Islet precursor cell (in vitro differentiated cells): ENCODE measurements at places on chromosomes 11 and 22.

DNA sequence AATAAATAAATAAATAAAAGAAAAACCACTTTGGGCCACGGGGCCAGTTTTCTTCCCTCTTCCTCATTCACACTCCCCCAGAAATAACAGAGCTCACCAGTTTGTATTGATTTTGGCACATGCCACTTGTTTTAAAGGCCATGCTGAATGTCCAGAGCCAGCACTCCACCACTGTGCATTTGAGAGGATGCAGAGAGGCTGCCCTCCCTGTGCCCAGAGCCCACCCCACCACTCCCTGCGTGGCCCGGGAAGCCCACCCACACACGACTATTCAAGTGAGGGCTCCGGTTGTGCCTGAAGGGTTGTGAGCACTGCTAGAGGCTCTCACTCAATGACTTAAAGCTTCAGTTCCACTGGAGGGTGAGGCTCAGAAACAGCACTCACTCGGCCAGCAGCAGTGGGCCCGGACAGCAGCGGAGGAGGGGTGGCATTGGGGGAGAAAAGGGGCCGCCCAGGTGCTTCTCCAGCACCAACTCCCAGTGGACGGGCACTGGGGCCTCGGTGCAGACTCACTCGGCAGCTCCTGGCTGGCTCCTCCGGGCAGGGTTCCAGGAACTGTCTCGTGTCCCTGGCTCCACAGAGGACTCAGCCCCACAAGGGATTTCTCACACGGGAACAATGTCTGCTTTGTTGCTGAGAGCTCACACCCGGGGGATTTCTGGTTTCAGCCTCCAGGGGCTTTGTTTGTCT lies 112.7 kb downstream of the SHANK2 start:
- DNase-seq, result no peak

GRCh38 chr11:77747381-77747969 lies 73.0 kb downstream of the RSF1 start:
- DNase-seq, result no peak

DNA sequence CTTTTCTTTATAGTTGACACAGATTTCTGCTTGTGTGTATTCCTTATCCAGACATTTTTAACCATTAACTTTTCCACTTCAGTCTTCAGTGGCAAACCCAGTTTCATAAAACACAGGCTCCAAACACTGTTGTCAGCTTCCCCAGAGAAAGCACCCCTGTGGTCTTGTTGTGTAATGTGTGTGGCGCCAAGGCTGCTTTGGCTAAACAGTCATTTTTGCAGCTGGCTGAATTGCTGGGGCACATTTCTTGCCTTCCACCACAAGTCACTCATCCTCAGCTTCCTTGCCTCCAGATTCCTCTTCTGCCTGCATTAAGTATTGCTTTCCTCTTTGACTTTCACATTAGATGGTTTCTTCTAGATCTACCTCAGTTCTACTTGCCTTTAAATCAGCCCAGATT lies 40.5 kb downstream of the ARHGAP1 start:
- DNase-seq, result no peak

DNA sequence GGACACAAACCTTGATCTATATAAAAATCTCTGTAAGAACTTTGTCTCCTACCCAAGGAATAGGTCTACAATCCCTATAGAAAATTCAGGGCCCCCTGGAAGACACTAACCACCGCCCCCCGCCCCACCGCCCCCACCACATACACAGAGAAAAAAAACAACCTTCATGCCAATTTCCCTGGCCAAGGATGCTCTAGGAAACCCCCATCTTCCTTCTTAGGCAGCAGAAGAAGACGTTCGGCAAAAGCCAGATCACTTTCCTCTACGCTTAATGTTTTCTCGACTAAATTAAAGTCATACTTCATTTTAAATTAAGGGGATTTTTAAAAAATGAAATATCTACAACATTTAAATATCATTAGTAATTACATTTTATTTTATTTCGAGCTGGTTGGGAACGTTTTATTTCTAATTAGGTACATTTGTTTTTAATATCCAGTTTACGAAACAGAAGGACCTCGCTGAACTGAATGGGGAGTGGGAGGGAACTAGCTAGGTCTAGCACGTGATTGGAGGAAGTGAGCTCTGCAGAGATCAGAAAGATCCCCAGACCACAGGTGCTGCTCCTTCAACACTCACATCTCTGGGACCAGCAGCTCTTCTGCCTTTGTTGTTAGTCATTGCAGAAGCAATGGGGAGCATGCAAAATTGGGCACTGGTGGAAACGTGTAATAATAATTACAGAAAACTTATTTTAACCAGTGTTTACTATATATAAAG lies 472.3 kb downstream of the MN1 start:
- DNase-seq, result peak; percentile 49

DNA sequence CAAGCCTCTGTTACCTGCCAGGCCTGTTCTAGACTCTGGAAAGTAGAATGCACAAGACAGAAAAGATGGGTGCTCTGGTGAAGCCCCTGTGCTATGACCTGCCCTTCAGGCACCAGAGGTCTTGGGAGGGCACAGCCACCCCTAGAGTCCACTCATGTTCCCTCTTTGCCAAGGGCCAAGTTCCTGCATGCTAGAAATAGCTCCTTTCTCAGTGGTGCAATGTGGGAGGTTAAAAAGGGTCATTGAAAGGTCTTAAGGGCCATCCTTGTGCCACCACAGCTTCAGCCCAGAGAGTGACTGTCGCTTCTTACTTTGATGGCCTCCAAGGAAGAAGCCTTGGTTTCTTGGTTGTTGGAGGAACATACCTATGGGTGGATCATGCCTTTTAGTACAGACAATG lies 84.6 kb upstream of the PARVA start:
- DNase-seq, result no peak

DNA sequence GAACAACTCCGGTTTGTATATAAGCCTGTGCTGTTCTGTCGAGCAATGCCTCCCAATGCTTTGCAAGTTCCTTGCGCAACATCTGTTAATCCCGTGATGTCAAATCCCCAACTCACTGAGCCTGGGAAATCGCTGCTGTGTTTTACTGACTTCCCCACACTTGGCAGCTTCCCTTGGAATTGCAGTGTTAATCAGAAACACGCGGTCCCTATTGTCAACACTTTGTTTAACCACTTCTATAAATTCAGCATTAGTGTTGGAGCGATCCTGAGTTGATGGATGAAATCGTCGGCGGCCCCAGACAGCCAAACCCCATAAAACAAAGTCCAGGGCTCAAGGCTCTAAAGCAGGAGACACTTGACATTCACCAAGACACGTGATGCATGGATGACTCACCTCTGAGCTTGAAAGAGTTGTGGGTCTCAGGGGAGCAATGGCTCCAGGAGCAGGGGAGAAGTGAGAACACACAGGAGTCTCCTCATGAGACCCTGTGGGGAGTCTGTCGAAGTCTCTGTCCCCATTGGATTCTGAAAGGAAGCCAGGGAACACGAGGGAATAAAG lies 555.3 kb downstream of the MIAT start:
- peak; percentile 88 for DNase-seq

DNA sequence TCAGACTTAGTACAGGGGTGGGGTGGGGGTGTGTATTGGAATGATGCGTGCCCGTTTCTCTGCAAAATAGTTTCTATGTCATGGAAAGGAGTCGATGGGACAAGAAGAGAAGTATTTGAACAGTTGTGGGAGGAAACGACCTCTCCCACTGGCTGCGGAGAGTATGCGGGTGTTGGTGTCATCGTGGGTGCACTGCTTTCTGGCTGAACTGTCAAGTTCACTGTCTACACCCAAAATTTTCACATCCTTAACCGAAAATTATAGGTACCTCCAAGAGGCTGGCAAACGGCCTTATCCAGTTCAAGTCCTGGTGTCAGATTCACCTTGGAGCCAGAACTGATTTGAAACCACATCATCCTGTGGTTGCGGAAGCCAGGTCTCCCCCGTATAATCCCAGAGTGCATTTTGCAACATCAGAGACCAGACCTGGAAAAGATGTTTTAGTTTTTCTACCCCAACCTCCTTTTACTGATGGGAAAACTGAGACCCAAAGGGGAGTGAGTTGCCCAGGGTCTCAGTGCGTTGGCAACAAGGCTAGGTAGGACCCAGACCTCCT lies 497 bp upstream of the SSRP1 start:
- no peak for DNase-seq

DNA sequence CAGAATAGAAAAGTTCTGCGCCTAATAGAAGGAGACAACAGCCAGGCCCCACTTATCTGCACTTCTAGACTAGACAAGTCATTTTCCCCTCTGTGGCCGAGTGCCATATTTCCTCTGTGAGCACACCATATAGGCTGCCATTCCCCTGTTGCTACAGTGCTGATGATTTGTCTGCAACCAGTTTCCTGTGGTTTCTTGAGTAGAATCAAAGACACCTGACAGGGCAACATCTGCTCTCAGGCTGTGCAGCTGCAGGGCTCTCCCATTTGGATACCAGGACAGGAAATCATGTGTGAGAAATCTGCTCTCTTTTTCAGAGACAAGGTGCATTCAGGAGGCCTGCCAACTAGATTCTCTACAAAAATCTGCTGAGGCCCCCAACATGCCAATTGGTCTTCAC lies 879.3 kb downstream of the DLG2 start:
- peak; percentile 48 for DNase-seq

- DNase-seq, result peak; percentile 46
These were observed 816.2 kb upstream of the LUZP2 start for GRCh38 chr11:23680488-23681230.

DNA sequence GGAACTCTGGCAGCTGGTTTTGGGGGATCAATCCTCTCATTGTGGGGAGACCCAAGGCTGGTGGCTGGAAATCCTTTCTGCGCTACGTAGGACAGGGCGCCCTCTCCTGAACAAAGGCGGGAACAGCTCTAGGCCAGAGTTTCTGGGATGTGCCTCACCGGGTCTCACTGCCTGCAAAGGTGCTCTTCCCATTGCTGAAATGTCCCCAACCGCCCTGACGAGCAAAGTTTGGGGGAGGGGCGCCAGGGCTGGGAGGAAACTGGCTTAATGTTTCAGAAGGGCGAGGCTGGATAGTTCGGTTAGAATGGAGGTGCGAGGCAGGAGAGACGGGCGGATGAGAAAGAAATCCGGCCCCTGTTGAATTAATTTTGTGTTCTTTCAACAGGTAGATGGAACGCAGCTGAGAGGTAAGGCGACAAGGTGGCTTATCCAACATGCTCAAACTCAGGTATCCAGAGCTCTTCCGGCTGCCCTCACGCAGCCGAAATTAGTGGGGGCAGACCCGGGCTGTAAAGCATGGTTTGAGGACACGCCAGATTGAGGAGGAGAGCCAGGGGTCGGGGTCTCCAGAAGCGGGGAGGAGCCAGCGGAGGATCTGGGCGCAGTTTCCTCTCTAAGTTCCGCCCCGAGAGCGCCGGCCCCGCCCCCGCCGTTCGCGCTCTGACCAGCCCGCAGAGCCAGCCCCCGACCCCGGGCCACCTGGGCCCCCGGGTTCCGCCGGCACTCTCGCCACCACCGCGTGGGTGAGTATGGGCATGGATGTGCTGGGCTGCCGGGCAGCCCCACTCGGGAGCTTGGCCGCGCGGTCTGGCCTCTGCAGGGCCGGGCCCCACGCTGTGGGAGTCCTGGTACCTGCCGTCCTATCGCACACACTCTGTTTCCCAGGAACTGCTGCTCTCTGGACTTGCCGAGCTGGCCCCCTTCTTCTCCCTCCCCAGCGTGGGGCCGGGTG lies at the start of gene PGAP2:
PGAP2 (plus strand) TSS at position 652 of the 952 bp plus-strand sequence. CDS start 2,700 bp downstream, outside the sequence.
- peak; percentile 90 for DNase-seq

GRCh38 chr11:10900681-10901415 lies 43.0 kb upstream of the ZBED5 start:
- no peak for DNase-seq

- no peak for DNase-seq
These were observed 16.4 kb upstream of the OR5AL1 start for GRCh38 chr11:56396047-56396446.

DNA sequence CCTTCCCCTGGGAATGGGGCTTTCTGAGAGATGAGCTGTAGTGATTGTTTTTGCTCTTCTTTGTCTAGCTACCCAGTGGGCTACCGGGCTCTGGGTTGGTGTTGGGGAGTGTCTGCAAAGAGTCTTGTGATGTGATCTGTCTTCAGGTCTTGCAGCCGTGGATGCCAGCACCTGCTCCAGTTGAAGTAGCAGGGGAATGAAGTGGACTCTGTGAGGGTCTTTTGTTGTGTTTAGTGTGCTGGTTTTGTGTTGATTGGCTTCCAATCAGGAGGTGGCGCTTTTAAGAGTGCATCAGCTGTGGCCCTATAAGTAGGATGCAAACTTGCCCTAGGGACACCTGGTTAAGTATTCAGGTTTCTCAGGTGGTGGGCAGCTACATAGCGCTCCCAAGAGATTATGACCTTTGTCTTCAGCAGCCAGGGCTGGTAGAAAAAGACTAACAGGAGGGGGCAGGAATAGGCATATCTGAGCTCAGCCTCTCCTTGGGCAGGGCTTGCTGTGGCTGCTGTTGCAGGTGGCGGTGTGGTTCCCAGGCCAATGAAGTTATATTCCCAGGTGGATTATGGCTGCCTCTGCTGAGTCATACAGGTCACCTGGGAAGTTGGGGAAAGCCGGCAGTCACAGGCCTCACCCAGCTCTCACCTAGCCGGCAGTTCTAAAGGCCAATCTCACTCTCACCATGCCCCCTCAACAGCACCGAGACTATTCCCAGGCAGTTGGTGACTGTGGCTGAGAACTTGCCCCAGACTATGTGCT lies 315.7 kb upstream of the C11orf87 start:
- no peak for DNase-seq

GRCh38 chr11:8672346-8672745 lies 10.1 kb downstream of the TRIM66 start:
- DNase-seq, result no peak

DNA sequence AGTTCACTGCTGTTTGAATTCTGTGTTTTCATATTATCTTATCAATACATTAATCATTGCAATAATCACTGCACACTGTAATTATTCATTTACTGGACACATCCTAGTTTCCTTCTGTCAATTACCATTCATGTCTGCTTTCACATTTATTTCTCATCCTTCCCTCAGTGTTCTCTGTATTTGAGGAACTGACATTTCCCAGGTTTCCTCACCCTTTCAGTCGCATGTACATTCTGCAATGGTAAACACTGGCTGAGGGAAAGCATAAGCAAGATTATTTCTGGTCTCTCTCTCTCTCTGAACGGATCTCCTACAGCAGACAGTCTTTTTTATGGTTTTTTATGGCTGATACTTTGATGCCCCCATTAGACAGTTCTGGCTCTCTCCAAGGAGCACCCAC lies 4.2 kb upstream of the HBD start:
- no peak for DNase-seq
